ENCODE measurements at places on chromosomes 1 and 21.

DNA sequence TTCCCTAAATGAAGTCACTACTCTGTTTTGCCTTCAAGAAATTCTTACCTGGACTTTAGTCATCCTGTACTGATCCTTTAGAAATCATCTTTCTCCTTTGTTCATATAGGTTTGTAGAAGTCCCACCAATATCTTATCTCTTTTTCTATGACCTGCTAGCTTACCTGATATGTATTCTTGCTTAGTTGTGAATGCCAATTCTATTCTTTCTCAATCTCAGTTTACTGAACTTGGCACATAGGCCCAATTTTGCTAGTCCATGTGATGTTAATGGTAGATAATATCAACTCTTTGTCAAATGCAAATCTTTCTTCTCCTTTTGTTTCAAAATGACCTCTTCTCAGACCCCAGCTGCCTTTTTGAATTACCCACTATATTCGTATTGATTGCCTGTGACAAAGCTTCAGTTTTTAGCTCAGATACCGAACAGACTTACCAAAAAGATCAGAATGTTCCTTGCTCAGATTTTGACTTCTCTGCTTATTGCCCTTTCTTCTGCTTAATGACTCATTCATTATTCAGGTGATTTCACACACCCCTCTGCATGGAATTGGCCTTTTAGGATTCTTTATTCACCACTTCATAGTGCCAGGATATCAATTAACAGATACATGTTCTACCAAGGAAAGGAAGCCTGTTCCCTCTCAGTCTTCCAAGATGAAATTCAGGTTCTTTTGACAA is 20.6 kb downstream of the IPO9 start:
- no peak for DNase-seq

DNA sequence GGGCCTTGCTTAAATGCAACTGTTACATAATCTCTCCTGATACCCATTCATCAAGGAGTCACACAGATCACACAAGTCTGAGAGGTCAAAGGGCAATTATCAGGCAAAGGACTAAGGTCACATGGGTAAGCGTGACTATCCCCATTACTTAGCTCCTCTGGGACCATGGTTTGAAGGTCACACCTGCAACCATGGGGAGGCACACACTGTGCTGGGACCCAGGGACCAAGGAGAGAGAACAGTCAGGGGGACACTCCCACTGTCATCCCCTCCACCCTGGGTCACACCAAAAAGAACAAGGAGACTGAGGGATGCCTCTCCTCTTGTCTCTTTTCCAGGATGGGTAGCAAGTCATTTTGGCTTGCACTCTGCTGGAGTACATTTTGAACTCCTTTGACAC is 30.9 kb upstream of the CTBS start:
- no peak for DNase-seq

DNA sequence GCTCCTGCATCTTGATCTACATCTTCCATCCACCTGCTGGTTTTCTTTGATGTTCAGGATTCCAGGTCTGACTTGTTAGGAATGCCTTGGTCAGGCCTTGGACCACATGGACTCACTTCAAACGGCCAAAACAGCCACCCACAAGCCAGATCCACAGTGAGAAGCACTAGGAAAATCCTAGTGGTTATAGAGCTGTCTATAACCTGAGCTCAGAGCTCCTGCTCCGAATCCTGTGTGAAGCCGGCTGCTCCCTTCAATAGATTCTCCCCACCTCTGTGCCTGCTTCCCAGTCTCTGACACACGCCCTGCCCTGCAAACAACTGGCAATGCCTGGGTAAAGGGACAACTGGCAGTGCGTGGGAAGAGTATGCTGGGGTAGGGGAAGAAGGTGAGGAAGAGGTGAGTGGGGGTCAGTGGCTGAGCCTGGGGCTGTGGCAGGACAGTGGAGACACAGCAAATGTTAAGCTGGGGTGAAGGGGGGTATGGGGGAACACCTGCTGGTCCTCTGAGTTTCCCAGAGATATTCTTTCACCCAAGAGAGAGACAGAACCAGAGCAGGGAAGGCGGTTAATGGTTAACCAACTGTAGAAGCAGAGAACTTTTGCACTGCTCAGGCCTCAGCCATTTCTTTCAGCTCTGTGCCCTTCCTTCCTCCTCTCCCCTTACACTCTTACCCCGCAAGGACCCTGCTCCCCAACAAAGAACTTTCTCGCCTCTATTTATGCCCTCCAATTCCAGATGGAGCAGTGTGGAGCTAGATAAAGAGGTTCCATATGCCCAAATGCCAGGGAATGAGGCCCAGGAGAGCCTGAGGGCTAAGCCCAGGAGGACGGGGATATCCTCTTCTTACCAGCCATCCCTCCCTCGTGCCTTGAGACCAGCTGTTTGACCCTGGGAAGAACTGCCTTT is 4.5 kb downstream of the PLXNA2 start:
- DNase-seq, result no peak

GRCh38 chr1:5891736-5892135 is 100.5 kb downstream of the NPHP4 start:
- DNase-seq, result no peak

DNA sequence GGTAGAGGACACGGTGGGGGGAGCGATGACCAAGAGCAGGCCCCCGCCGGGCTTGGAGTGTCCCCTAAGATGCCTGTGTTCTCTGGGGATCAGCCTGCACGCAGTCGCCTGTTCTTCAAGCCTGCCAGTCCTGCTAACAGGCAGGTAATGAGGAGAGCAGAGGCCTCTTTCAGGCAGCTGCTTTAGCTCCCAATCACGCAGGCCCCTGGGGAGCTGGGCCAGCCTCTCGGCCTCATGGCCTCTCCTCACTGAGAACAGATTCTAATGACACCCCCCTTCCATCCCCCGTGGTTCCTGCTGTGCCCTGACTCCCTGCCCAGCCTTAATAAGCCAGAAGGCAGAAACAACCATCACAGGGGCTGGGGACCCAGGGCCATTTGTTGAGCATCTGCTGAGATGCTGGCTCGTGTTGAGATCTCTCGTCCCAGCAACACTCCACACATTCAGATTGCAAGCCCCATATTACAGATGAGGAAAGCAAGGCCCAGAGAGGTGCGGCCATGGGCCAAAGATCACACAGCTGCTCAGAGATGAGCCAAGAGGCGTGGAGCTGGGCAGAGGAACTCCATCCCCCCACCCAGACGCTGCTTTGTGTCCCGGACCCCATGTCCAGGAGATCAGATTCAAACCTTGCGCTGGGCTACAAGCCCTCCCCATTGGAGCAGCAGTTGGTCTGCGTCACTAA is 71.6 kb upstream of the CASZ1 start:
- DNase-seq, result no peak

GRCh38 chr1:108817811-108818210 is 39.1 kb downstream of the AKNAD1 start:
- no peak for DNase-seq

DNA sequence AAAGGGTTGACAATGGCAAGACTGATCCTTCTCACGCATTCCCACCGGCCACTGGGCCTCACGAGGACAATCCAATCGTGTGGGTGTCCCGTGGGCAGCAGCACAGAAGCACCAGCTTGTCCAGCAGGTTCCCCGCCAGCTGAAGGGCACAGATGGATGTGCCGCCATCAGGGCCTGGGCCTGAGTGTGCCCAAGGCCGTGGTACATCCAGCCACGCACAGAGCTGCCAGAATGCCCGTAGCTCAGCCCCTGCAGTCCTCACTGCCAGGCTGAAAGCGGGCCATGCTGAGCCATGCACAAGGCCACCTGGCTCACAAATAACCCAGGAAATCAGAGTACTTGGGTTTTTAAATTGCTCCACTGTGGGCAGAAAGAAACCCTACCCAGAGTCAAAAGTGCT is 7.0 kb downstream of the NPHP4 start:
- no peak for DNase-seq

- no peak for DNase-seq
Observed at GRCh38 chr1:241332987-241333386, 24.0 kb downstream of the RGS7 start.

GRCh38 chr1:94092210-94092613 is 28.7 kb downstream of the ABCA4 start:
- no peak for DNase-seq

GRCh38 chr1:23545851-23546250 is 13.4 kb downstream of the ID3 start:
- DNase-seq, result no peak

- DNase-seq, result peak; percentile 47
Observed at GRCh38 chr1:222880587-222880986, 65.7 kb downstream of the DISP1 start.

- DNase-seq, result no peak
Observed at GRCh38 chr1:108850929-108851328, 6.0 kb downstream of the AKNAD1 start.

DNA sequence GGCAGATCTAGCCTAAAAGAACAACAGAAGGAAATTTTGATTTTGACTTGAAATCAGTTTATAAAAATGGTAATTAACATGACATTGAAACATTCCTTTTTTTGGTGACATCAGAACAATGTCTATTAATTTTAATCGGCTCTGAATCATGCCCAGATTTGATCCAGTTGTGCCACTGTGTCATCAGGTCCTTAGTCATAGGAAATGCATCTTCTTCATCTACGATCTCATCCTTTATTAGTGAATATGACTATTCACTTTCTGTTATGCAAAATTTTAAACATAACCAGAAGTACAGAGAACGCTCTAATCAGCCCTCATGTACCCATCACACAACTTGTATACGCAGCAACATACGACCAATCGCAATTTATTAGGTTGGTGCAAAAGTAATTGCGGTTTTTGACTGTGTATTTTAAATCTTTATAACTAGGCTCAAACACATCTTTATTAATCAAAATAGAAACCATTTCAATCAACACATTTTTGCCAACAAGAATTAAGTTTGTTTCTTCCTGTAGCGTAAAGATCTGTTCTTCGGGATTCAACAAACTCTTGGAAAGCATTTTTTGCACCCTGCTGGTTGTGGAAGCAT is 40.3 kb upstream of the TLR5 start:
- DNase-seq, result no peak

DNA sequence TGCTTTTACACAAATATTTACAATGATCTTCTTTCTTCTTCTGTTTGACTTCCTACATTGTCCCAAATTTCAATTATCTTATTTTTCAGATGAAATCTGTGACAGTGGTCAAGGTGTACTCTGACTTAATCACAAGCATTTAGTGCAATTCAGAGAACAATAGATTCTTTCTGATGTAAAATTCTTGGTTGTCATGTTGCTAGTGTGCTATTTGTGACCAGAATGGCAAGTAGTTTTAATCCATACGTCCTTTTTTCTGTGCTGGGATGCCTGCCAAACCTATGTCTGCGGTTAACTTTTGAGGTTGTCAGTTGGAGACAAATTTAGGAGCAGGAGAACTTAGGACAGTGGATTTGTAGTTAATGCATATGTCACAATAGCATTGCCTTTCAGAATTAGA is 31.0 kb downstream of the NCAM2 start:
- DNase-seq, result no peak

GRCh38 chr1:153682730-153683129 is 4.2 kb downstream of the NPR1 start:
- DNase-seq, result no peak

DNA sequence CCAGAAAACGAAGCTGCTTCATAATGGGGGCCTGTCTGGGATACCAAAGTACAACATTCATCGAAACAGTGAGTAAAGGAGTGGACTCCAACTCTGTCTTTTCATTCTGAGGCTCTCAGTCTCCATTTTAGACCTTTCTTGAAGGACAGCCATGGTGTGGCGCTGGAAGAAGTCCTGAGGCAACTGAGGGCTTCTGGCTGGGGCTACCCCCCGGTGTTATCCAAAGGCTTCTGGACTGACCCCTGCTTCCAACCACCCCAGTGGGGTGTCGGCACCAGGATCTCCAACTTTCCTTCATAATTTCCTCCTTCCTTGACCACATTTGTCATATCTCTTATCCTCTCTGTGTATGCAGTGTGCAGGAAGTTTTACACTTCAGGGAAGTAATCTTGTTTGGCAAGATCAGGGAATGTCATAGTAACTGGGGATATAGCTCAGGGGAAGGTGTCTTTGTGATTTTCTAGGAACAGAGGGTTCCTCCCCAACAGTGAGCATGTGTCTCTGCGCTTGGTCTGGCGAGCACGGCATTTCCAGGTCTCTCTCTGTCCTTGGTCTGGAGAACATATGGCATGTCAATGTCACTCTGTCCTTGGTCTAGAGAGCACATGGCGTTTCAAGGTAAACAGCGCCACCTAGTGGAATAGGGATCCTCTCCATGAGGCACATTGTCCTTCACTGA is 19.4 kb upstream of the BSDC1 start:
- DNase-seq, result peak; percentile 76

GRCh38 chr1:33743221-33743998 is 120.5 kb upstream of the HMGB4 start:
- DNase-seq, result no peak

- DNase-seq, result no peak
Observed at GRCh38 chr1:219993554-219994433, 52.5 kb downstream of the EPRS1 start.

DNA sequence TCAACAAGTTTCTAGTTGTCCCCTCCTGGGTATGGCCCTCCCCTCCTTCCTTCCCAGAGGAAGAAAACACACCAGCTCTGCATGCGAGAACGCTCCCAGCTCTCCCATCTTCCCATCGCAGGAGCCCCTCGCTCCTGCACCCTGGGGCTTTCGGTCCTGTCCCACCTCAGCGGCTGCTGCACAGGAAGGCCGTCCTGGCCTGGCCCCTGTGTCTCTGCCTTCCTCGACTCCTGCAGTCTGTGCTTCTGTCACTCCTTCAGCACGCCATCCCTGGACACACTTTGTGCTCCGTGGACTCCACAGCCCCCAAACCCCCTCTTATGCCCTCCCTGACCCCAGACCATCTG is 23.2 kb downstream of the KRTAP10-1 start:
- DNase-seq, result no peak

DNA sequence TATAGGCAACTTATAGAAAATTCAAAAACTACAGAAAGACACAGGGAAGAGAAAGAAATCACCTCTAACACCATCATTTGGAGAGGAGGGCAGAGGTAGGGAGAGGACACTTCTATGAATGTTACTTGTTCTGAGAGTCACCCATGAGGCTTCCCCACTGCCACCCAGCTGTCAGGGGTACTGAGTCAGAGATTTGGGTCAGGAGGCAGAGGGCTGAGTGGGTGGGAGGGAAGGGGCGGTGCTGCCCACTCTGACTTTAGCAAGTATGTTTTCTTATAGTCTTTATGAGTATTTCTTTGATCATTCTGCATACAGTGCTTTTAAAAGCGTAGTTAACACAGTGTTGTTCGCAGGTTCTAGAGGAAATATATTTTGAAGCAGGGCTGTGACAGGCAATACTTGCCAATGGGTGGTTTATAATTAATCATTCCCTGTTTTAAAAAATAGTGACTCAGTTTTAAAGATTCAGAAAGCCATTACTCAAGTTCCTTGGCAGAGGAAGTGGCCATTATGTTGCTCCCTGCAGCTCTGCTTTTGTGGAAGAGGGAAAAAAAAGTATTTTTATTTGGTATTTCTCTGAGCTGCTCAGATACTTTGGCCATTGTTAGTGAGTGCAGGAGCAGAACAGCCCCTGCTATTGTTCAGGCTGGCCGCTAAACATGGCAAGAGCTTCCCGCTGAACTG is 18.3 kb downstream of the IL6R start:
- no peak for DNase-seq

GRCh38 chr1:119898530-119898929 is 2.2 kb upstream of the ADAM30 start:
- no peak for DNase-seq

GRCh38 chr1:50393522-50394120 is 29.6 kb downstream of the DMRTA2 start:
- DNase-seq, result no peak
